Motor neuron (in vitro differentiated cells): ENCODE measurements at places on chromosomes 7 and 10. TPM values are rescaled to one million over a fixed set of nuclear protein-coding genes. Genes with fewer than 3 reads are reported as not detected.

Gene PAPOLB
- total RNA-seq: 0.17 and 0.18 TPM in 2 replicates

Gene OR9A2
- not detected in 2 replicates for total RNA-seq

Gene CNTNAP2
- total RNA-seq: 19.8 and 24.9 TPM in 2 replicates

Gene CLDN4
- 1.7 and 2.7 TPM in 2 replicates for total RNA-seq

Gene CALCR
- total RNA-seq: 0.06 TPM in 1 of 2 replicates, not detected in the other

Gene PTCD1
- total RNA-seq: 4.9 and 5.8 TPM in 2 replicates

Gene GIMAP2
- total RNA-seq: 0.75 TPM in 1 of 2 replicates, not detected in the other

Gene GALNT17
- 16.8 and 17.6 TPM in 2 replicates for total RNA-seq

Gene KCND2
- total RNA-seq: 0.16 and 0.36 TPM in 2 replicates

Gene SPDYE8
- total RNA-seq: 0.33 and 0.36 TPM in 2 replicates

Gene MACROH2A2
- total RNA-seq: 18.0 and 18.1 TPM in 2 replicates

Gene CYP2C19
- 0.41 TPM in 2 replicates for total RNA-seq

Gene FIGNL1
- 19.4 and 20.0 TPM in 2 replicates for total RNA-seq

Gene SRPK2
- total RNA-seq: 91.7 and 96.1 TPM in 2 replicates

Gene FGFBP3
- 13.6 and 13.9 TPM in 2 replicates for total RNA-seq

Gene SNCG
- total RNA-seq: 86.6 and 94.6 TPM in 2 replicates

Gene PHKG1
- 1.3 and 2.5 TPM in 2 replicates for total RNA-seq

Gene TCAF2
- total RNA-seq: 2.0 and 2.1 TPM in 2 replicates

Gene CTAGE4
- total RNA-seq: 0.53 TPM in 1 of 2 replicates, not detected in the other

Gene CRTAC1
- total RNA-seq: 0.17 and 1.0 TPM in 2 replicates

Gene SYT15
- total RNA-seq: 0.52 and 0.92 TPM in 2 replicates

Gene CARD11
- 0.24 and 0.34 TPM in 2 replicates for total RNA-seq

Gene LAMB1
- total RNA-seq: 11.4 and 15.6 TPM in 2 replicates
